ENCODE measurements at places on chromosomes 16 and 17.
A peak's percentile ranks its signal among the peaks of the same experiment; 100 is the strongest.

DNA sequence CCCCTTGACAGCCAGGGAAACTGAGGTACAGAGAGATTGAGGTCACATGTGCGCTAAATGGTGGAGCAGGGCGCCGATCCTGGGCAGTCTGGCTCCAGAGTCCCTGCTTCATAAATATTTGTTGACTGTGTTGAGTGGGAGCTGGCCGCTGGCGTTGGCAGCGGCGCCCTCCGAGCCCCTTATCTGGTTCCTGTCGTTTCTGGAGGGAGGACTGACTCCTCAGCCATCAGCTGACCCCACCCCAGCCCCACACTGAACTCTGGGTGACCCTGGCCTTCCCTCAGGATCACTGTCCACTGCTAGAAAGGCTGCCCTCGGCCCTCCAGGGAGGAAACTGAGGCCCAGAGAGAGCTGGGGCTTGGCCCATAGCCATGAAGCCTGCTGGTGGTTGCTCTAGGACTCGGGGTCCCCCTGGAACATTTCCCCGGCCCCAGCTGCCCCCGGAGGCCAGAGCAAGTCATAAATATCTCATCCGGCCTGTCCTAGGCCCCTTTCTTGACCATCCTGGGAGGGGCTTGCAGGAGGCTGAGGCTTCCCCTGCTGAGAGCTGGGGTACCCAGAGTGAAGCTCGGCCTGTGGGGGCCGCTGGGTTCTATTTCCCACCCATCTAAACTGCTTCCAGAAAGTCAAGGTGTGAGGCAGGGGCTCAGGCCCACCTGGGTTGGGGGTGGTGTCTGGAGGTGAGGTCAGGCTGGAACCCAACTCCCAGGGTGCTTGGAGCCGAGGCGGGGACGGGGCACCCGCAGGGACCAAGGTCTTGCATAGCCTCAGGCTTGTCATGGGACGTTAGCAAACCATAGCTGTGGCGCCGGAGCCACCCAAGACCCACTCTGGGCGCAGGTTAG lies 51.7 kb upstream of the GSE1 start:
- no peak for DNase-seq

GRCh38 chr16:81315271-81316175 lies 761 bp downstream of the GAN start:
- peak; percentile 20 for DNase-seq

DNA sequence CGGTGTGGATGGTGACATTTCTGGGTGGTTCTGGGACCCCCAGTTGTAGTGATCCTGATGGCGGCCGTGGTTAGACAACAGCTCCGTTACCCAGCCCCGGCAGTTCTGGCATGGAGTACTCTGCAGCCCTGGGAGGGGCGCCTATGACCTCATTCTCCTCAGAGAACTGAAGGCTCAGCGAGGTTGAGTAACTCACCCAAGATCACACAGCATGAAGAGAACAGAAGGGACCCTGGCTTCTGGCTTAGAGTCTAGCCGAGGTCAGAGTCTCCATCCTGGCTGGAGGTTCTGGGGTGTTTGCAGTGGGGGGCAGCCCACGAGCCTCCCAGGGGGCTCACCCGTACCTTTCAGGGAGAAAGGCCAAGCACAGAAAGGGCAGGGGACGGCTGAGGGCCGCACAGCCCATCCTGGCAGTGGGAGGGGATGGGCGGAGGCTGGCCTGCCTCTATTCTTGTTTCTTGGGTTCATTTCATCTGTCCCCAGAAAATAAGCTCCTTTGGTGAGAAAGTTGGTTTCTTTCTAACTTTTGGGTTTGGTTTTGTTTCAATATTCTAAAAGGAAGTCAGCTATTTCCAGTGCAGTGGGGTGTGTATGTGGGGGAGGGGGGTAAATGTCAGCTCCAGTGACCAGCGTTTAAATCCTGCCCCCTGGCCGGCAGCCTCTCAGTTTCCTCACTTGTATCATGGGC lies 13.2 kb downstream of the ZFPM1 start:
- DNase-seq: no peak

- no peak for DNase-seq
These were observed 1.8 kb upstream of the KRT10 start for GRCh38 chr17:40824015-40824832.

DNA sequence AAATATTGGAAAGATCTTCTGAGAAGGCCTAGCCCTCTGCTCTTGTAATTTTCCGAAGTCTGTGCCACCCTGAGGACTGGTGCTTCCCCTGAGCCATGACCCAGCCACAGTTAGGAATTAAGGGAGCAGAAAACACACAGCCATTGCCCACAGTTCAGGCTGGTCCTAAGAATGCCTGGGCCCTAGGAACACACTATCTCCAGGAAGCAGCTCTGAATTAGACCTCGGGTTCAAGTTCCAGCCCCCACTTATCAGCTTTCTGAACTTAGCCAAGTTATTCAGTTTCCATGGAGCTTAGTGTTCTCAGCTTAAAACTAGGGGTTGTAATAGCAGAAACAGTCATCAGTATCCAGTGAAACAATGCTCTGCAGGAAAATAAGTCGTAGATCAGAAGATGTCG lies 56.0 kb downstream of the CDH13 start:
- no peak for DNase-seq

- DNase-seq: no peak
These were observed 1.5 kb downstream of the MXRA7 start for GRCh38 chr17:76709077-76709950.

- DNase-seq: no peak
These were observed 276.2 kb upstream of the IRX5 start for GRCh38 chr16:54654429-54654828.

- no peak for DNase-seq
These were observed 280.1 kb upstream of the MON1B start for GRCh38 chr16:76910931-76911330.

- DNase-seq: no peak
These were observed 350.2 kb upstream of the CDH8 start for GRCh38 chr16:62386411-62386810.

GRCh38 chr16:71499775-71500364 lies 10.7 kb upstream of the ZNF19 start:
- DNase-seq: no peak
